Esophagus squamous epithelium (tissue), 5 donors: ENCODE measurements at places on chromosomes 5 and 9. TPM values are rescaled to one million over a fixed set of nuclear protein-coding genes. Genes with fewer than 3 reads are reported as not detected.

DNA sequence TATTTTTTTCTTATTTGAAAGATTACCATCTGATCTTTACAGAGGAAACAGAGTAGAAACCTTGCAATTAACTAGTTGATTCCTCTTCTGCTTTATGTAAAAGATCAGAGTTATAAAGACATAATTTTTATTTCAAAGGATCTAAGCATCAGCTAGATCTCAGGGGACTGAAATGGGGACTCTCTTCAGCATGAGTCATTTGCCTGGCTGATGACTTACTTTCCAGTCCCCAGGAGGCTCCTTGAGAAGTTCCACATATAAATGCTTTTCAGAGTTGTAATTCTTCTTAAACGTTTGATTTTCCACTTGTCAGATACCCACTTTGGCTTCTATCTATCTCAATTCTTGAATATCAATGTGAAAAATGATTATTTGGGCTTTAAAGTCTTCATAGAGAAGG is 389.4 kb downstream of the RAB3C start:
- H3K27me3 ChIP-seq = no peaks in the 10 kb centered on the region
- H3K27ac ChIP-seq = no peak overlapping the region
- no peaks in the 10 kb centered on the region for H3K36me3 ChIP-seq
- DNase-seq = no peak
- no peaks in the 10 kb centered on the region for H3K4me1 ChIP-seq

DNA sequence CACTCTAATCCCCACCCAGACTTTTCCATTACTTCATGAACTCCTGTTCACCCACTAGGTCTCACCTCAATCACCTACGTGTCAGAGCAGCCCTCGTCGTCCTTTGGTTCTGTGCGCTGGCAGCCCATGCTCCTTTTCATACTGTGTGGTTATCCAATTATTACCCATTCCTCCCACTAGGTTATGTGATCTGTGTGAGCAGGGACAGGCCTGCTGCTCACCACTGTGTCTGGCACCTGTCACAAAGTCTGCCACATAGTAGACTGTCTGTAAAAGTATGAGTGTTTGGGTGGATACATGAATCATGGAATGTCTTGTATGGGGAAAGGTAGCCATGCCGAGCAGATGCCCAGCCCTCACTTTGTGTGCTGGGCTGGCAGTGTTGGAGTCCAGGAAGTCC is 12.1 kb upstream of the SMAD5 start:
- H3K4me1 ChIP-seq = peaks cover 9% of the 10 kb centered on the region
- H3K27ac ChIP-seq = no peak overlapping the region
- DNase-seq = no peak
- H3K27me3 ChIP-seq = no peaks in the 10 kb centered on the region

GRCh38 chr5:109748546-109748945 is 58.8 kb downstream of the MAN2A1 start:
- H3K36me3 ChIP-seq = no peaks in the 10 kb centered on the region
- H3K27me3 ChIP-seq = no peaks in the 10 kb centered on the region
- no peaks in the 10 kb centered on the region for H3K4me1 ChIP-seq
- no peak overlapping the region for H3K4me3 ChIP-seq
- DNase-seq = no peak

GRCh38 chr5:72453246-72453775 is 53.9 kb downstream of the ZNF366 start:
- H3K27me3 ChIP-seq = no peaks in the 10 kb centered on the region
- DNase-seq = no peak
- peak overlapping the region; percentile 84 for H3K27ac ChIP-seq
- no peak overlapping the region for H3K4me3 ChIP-seq
- H3K36me3 ChIP-seq = no peaks in the 10 kb centered on the region

DNA sequence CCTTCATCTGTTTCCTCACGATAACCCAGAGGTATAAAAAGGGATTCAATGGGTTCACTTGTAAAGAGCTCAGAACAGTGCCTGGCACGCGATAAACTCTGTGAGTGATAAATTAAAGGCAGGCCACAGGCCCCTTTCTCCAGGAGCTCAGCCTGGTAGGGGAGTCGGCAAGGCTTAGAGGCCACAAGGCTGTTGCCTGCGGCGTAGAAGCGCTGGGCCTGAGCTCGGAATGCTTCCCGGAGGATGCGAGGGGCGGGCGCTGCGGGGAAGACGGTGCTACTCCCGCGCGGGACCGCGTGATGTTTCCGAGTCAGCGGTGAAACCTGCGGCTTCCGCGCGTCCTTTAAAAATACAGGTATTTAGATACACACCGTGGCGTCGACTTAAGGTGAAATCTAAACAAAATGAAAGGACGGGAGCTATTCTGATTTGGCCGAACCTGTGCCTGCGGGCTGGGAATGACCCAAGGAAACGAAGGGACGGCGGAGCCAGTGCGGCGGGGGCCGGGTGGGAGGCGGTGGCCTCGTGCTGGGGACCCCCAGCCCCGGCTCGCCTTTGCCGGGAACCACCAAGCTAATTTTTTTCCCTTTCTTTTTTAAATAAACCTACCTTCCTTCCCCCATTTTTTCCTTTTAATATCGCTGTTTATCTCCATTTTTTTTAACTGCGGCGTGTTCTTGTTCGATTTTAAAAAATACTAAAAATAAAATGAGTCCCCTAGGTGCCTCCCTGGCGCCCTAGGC is 6.2 kb downstream of the NKX2-5 start:
- DNase-seq = no peak
- H3K36me3 ChIP-seq = no peaks in the 10 kb centered on the region

DNA sequence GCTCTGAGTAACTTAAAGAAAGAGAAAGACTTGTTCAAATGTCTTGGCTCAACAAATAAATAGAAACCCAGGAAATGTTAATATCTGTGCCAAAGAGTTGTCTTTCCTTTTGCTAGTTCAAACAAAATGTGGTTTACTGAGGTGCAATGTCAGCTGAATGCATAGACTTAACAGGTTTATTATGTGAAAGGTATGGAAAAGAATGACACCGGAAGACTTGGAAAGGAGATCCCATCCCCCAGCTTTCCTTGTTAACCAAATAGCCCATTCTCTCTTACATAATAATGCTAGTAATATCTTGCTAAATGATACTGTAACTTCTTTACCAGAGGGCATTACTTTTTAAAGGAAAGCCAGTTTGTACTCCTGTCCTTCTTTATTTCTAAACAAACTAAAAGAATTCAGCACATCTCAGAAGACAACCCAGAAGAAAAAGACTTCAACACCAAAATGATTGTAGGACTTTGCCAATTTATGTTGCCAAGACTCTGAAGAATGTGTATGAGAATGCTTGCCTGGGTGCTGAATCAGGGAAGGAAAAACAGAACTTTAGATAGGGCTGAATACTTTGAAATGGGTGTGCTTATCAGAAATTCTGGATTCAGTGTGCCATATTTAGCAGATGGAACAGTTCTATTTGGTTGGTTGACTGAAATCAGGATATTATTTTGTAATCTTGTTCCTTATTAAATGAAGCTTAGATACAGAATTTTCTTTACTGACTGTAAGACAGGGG is 344.1 kb downstream of the TMEM38B start:
- H3K27ac ChIP-seq = no peak overlapping the region
- no peaks in the 10 kb centered on the region for H3K36me3 ChIP-seq
- H3K27me3 ChIP-seq = no peaks in the 10 kb centered on the region
- H3K4me1 ChIP-seq = no peaks in the 10 kb centered on the region

DNA sequence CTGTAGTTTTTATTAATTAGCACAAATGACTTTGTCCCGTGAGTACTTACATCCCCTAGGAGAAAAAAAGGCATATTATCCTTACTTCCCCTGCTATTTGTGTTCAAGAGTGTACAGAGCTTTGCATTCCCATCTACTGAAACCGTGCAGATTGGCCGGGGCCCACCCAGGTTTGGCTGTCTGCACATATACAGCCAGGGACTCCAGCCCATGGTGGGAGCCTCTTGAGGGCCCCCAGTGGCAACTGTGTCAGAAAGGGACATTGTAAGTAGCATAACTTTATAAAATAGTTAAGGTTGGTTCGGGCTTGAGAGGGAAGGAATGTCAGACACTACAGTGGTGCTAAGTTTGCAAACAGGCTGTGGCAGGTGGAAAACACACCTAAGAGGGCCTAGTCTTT is 24.7 kb downstream of the PHF2 start:
- no peak overlapping the region for H3K4me3 ChIP-seq
- H3K27me3 ChIP-seq = no peaks in the 10 kb centered on the region
- peaks cover 31% of the 10 kb centered on the region for H3K4me1 ChIP-seq
- H3K36me3 ChIP-seq = no peaks in the 10 kb centered on the region

GRCh38 chr5:61331407-61332357 is at the start of gene ZSWIM6:
Gene ZSWIM6 (plus strand): TSS chr5:61332258. CDS start chr5:61332273, 15 bp downstream.
- no peaks in the 10 kb centered on the region for H3K27me3 ChIP-seq
- no peaks in the 10 kb centered on the region for H3K36me3 ChIP-seq
- H3K4me1 ChIP-seq = peaks cover 55% of the 10 kb centered on the region
- H3K27ac ChIP-seq = peak within 1 kb of the TSS; percentile 94

CAMLG gene
- 11.2 TPM for total RNA-seq
